Germinal center (tissue), 1 donor: ENCODE measurements at places on chromosomes 7 and 10.
A peak's percentile ranks its signal among the peaks of the same experiment; 100 is the strongest.

DNA sequence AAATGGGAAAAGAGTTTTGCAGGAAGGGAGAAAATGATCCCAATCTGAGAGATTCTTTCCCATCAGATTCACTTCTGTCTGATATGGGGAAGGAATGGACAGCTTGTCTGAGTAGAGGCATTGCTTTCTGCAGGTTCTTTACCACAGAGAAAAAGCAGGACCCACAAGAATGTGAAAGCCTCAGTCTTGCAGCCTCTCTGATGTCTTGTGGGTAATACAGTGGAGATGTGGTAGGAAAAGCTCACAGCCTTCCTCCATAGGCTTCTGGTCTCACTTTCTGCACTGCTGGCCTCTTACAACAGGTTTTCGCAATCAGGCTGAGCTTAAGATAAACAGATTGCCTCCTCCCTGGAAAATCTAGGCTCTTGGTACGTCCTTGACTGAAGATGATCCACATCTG, 551 bp downstream of the IFIT1 start:
- no peak for DNase-seq

GRCh38 chr7:148664324-148664723, 34.4 kb upstream of the CUL1 start:
- no peak for DNase-seq

DNA sequence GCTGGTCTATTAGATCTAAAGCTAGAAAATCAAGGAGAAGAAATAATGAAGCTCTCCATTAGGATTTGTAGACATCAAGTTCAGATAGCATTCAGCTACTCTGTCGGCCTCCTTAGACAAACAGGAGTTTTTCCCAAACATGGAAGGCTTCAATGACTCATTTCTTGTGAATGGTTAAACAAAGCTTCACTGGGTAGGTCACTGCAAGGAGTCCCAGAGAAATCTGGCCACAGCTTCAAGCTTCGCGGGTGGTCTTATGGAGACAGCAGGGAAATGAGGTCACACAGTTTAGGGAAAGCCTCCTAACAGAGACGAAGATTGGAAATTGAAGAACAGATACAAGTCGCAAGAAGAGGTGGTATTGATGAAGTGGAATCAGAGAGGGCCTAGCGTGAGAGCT, 22.6 kb upstream of the LRRC72 start:
- DNase-seq: no peak

DNA sequence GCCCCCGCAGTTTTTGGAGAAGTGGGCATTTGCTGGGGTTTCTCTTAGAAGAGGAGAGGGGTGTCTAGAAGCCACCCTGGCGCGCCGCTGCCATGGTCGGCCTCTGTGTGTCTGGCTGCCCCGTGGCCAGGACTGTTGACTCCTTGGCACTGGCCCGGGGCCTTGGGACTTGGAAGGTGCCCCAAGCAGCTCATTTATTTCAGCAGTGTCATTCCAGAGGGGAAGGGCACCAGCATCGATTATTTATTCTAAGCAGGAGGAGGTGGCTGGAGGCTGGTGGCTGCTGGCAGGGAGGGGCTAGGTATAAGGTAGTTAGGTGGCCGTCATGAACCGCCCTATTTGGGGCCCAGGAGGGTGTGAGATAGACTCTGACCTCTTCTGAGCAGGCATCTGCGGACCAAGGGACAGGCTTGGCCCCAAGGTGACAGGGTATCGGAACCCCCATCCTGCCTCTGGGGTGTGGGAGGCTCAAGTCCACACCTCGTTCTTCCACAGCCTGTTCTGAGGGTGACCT, 1.6 kb downstream of the GTF2IRD1 start:
- DNase-seq: no peak

- DNase-seq: no peak
These were observed 137.0 kb downstream of the PTPRN2 start for GRCh38 chr7:158450476-158451124.

DNA sequence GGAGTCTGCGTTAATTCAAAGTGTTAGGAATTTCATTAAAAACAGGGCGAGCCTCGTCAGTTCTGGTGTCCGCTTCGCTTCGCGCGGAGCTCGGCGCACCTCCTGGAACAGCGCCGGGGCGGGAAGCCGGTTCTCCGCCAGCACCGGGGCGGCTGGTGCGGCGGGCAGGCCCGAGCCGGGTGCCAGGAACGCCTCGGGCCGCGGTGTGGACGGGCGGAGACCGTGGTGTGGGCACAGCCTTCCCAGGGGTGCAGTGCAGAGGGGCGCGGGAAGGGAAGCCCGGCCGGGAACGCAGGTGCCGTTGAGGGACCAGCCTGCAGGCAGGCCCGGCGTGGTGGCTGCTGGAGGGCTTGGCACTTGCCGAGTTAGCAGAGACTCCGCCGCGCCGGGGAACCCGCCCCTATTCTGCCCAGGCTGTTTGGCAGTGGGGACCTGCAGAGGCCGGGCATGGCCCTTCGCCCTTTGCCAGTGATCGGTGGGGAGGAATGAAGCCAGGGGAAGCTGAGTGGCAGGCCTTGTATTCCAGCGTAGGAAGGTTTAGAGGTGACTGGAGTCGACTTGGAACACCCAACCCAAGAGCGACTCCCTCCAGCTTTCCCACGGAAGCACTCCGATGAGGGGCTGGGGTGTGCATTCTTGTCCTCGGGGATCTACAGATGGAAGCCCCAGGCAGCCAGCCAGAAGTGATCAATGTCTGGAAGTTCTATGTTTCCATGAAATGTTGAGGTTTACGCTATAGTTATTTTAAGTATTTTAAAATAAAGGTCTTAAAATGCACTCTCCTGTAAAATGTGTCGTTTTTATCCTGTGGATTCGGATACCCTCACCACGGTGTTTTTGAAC, 945 bp upstream of the RHEB start:
- DNase-seq: peak; percentile 33

- DNase-seq: peak; percentile 52
These were observed 3.5 kb upstream of the CCDC126 start for GRCh38 chr7:23593706-23594105.

- no peak for DNase-seq
These were observed 96.2 kb downstream of the PPP1R17 start for GRCh38 chr7:31783221-31783620.

GRCh38 chr7:42753811-42754363, 158.0 kb downstream of the C7orf25 start:
- no peak for DNase-seq

DNA sequence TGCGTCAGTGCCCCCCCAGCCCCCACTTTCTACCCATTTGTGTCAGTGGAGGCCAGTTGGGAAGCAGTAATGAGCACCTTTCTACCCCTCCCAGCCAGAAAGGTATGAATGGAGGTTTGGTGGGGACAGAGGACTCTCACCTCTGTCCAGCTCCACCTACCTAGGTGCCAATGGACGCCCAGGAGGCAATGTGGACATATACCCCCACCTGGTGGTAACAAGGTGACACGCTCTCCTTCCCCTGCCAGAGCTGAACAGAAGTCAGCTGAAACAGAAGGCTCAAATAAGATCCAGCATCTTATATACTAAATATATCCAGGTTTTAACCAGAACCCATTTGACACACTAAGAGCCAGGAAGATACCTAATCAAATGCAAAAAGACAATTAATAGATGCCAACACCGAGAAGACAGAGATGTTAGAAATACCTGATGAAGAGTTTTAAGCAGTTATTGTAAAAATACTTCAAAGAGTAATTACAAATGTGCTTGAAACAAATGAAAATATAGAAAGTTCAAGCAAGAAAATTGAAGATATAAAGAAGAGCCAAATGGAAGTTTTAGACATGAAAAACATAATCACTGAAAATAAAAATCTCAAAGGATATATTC, 18.4 kb upstream of the SORCS3 start:
- no peak for DNase-seq

DNA sequence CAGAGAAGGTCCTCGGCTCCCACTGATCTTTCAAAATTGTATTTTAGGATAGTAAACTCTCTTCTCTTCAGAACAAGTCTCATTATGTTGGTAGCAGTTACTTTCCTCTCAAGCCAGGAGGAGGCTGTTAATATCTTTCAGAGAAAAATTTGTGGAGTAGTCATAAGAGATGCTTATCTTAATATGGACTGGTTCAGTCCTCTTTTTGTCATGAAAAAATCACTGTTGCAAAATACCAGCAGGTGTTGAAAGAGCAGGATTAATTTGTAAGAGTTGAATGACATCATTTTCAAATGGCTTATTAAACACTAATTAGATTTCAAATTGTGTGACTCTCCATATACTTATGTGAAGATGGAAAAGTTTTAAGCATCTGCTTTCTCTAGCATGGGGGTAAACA, 662.5 kb downstream of the POM121L12 start:
- DNase-seq: no peak

GRCh38 chr7:158569858-158570323, 17.7 kb downstream of the PTPRN2 start:
- peak; percentile 20 for DNase-seq

DNA sequence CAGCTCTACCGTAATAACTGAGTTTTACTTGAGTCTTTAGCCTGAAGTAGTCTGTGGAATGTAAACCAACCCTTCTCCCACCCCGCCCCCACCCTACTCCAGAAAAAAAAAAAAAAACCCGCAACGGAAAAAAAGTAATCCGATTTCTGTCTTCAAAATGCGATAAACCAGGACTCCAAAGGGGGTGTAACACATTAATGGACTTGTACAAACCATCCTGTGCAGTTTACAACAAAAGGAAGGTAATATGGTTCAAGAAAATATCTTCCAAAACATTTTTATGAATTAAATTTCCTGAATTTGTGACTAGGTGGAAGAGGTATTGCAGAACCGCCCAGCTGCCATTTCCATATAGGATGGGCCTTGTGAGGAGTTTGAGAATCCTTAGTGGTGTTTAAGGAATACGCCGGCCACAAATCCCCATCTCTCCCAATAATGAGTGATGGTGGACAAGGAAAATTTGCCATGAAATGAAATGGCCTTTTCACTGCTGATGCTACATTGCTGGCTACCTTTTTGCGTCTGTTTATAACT, 10.6 kb downstream of the SKIDA1 start:
- no peak for DNase-seq

GRCh38 chr7:30996256-30996655, 32.5 kb downstream of the GHRHR start:
- no peak for DNase-seq

- DNase-seq: no peak
These were observed 70.0 kb upstream of the PAPSS2 start for GRCh38 chr10:87589645-87590051.

DNA sequence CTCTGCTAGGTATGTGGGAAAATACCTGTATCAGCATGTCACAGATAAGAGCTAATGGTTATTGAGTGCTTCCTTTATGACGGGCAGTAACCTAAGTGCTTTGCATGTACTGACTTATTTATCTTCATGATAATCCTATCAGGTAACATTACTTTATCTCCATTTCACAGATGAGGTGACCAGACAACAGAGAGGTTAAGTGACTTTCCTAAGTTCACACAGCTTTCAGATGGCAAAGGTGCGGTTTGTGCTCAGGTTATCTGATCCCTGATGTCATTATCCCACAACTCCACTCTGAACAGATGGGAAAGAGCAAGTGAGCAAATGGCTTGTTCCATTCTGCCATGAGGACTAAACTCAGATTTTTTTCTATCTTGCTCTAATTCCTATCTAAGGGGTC, 217.0 kb upstream of the PODXL start:
- DNase-seq: no peak

- no peak for DNase-seq
These were observed 34.6 kb upstream of the SLC35G1 start for GRCh38 chr10:93859049-93859655.
